Activated naive CD4-positive, alpha-beta T cell (primary cell): ENCODE measurements at places on chromosomes 4 and X.

DNA sequence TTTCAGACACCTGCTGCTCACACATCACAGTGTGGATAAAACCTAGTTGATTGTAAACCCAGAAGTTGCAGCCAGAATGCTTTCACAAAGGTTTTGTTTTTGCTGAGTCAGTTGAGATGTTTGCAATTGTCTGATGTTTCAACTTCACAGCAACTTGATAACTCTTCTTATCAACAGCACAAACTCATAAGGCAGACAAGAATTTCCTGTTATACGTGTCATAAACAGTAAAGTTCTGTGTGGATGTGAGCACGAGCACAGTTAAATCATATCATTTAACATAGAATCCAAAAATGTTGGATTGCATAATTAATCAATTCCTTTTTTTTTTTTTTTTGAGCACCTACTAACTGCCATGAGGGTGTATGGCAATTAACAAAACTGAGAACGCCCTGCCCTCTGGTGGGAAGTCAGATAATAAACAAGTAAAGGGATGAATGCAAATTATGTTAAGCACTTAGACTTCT lies 512.2 kb downstream of the PDHA2 start:
- DNase-seq: no peak

DNA sequence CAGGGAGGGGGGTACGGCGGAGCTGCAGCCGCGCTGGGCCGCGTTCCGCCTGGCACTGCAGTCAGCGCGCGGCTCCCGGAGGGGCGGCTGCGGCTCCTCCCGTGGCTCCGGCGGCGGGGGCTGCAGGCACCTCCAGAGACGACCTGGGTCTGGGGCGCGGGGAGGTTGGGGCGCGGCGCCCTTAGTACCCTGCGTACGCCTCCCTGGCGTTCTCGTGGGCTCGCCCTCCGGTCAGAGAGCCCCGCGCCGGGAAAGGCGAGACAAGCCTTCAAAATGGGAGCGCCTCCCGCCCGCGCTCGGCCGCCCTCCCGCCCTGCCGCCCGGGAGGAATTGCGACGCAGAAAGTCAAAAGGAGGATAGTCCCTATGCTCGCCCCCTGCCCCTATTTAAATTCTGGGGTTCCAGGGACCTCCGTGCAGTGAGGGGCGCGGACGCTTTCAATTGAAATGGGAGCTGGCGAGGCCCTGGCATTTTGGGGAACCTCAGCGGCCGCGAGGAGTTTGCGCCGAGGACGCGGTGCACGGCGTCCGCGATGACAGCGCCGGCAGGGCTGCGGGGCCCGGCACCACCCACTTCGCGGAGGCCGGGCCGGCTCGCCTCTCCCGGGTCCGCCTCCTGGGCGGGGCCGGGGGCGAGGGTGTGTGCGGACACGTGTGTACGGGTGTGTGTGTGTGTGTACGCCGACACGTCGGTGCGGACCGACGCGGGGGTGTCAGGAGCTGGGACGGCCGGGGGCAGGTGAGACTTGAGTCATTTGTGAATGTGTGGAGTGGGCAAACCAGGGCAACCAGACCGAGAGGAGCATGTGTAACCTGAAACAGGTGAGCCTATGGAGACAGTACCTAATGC lies 544 bp downstream of the HERC3 start:
- peak; percentile 50 for DNase-seq

- DNase-seq: no peak
Measured at GRCh38 chr4:60799214-60799613, 400.9 kb upstream of the ADGRL3 start.

- peak; percentile 6 for DNase-seq
Measured at GRCh38 chrX:56248492-56248891, 16.3 kb downstream of the KLF8 start.

- DNase-seq: no peak
Measured at GRCh38 chr4:54224996-54225597, 4.0 kb upstream of the PDGFRA start.

- no peak for DNase-seq
Measured at GRCh38 chrX:117973110-117973807, 143.4 kb downstream of the KLHL13 start.

DNA sequence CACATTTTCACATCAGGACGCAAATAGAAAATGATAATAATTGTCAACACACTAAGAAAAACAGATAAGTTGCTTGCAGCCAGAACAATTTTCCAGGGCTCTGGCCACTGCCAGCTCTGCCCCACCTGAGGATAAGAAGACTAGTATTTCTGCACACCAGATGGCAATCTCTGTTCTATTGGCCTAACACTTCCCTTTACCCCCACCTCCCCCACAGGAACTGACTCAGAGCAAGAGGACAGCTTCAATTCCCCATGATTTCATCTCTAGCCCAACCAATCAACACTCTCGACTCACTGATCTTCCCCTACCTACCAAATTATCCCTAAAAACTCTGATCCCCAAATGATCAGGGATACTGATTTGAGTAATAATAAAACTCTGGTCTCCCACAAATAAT lies 164.0 kb downstream of the SMARCA1 start:
- DNase-seq: no peak

- DNase-seq: no peak
Measured at GRCh38 chr4:180398564-180398963, 1844.6 kb upstream of the TENM3 start.

GRCh38 chrX:150365990-150366911 lies 3.1 kb downstream of the MAMLD1 start:
- no peak for DNase-seq

GRCh38 chrX:47217121-47217851 lies 1.2 kb upstream of the CDK16 start:
- no peak for DNase-seq

DNA sequence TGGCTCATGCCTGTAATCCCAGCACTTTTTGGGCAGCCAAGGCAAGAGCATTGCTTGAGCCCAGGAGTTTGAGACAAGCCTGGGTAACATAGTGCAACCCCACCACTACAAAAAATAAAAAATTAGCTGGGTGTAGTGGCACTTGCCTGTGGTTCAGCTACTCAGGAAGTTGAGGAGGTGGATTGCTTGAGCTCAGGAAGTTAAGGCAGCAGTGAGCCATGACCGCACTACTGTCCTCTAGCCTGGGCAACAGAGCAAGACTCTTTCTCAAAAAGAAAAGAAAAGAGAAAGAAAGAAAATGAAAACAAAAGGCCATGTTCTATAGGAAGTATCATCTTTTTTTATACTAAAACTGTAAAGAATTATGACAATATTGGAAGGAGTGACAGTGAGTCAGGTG lies 38.5 kb downstream of the NEK1 start:
- DNase-seq: no peak

DNA sequence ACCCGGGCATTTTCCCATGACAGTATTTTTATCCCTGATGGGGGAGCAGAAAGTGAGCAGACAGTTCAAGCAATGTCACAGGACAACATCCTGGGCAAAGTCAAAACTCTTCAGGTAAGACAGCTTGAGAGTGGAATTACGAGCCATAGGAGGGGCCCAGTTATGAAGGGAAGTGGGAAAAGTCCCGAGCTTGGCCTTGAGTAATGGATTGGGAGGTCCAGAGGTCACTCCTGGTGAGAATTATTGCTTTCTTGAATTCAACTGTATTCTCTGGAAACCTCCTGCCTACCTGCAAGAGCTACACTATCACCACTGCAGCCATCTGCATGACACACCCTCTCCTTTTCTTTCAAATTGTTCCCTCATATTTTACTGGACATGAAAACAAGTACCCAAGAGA lies 89.1 kb downstream of the AASDH start:
- no peak for DNase-seq

- DNase-seq: no peak
Measured at GRCh38 chr4:153228512-153229140, 24.4 kb downstream of the TRIM2 start.

GRCh38 chrX:122272011-122272410 lies 912.1 kb upstream of the GRIA3 start:
- no peak for DNase-seq

DNA sequence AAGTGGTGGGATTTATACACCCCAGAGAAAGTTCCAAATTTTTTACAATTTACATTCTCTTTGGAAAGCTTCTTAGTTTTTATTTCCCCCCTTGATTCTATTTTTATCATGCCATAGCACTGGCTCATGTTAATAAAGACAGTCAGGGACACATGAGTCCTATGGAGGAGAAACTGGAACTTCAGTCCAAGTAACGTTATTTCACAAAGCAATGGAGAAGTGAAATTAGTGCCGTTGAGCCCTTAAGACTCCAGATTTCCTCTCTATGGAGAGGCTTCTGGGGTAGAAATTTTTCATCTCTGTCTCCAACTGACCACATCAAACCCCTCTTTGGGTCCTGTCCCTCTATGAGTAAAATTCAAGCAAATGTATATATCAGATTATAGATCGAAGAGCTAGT lies 12.8 kb upstream of the TASL start:
- DNase-seq: no peak

DNA sequence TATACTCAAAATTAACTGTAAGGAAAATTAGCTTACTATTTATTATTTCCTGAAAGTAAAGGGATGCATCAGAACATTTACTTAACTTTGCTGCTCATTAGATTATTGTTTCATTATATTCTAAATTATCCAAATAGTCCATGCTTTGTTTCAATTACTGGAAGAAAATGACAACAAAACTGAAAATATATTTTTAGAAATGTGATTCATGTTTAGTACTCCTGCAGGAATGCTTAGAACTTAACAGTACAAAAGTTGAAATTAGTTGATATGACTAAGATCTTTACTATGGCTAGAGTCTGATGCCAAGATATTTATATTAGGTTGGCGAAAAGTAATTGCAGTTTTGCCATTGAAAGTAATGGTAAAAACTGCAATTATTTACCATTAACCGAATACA lies 660.5 kb upstream of the PABPC4L start:
- no peak for DNase-seq

DNA sequence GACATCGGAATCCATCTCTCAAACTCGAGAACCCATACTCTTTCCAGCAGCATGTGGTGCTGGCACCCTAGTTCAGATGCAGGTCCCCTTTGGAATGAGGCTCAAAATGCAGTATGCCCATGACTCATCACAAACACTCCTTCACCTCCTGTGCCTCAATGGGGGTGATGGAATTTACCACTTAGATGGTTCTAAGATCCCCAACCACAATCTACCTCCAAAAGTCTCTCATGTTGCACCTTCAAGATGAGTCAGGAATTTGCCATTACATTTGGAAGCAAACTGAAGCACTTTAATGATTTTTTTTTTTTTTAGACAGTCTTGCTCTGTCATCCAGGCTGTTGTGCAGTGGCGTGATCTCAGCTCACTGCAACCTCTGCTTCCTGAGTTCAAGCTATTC lies 8.5 kb upstream of the MID1 start:
- DNase-seq: no peak

DNA sequence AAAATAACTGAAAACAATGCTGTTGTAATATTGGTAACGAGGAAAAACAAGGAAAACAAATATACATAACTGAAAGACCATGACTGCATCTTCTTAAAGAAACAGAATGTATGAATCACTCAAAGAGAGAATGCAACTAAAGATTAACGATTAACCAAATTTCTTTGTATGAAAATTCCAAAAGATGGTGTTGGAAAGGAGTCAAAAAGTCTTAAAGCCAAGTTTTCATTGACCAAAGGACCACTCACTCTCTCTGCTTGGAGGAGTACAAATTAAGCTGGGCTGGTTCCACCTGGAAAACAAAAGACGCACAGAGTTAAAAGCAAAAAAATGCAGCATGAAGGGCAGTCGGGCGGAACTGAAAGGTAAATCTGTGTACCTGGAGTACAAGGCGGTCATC lies 1.8 kb downstream of the DCAF12L1 start:
- DNase-seq: no peak

DNA sequence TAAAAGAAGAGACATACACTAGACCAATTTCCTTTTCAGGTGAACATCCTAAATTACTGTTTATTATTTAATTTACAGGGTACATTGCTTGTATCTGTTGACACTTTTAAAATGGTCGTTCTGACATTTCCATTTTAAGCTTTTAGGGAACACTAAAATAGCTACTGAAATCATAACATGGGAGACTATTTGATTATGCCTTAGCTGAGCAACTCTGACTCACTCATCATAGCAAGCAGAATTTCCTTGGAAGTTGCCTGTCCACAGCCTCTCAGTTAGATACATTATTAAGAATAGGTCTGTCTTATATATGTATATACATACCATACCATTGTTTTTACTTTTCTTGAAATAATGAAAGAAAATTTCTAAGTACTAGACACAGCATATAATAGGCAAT lies 22.0 kb downstream of the GUCY1B1 start:
- no peak for DNase-seq

- no peak for DNase-seq
Measured at GRCh38 chr4:149793459-149793858, 22.2 kb downstream of the IQCM start.

GRCh38 chr4:184655889-184656869 lies 6.6 kb downstream of the PRIMPOL start:
- DNase-seq: no peak

DNA sequence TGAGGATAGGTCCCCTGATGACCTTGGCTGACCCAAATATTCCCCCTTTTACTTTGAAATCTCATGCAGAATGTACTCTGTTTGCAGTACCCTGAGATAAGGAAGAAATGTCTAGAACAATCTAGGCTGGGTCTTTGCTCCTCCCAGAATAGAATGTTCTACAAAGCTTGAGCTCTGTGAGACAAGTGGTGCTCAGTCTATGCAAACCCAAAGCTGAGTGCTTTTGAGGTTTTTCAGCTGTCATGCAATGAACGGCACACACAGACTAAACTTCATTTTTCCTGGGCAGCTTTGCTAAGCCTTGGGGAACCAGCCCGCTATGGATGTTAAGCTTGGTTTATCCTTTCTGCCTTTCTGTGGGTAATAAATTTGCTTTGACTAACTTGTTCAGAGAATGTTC lies 513.6 kb downstream of the FAT4 start:
- DNase-seq: no peak

DNA sequence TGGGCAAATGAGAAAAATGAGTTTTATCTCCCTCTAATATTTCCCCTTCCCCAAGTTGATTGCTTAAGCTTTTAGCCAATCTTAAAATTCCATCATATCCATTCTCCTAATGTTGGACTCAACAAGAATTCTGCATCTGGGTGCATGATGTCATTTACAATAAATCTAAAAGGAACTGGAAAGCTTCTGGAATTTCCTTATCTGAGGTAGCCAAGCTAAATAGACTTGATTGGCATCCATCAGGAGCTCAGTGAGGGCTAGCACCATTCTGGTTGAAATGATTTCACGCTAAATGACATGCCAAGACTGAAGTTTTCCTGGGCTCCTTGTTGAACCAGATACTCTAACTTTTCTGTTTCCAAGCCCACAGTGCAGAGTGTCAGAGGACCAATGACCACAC lies 110.3 kb upstream of the SCML1 start:
- DNase-seq: no peak

GRCh38 chr4:86108137-86108536 lies 251.7 kb downstream of the MAPK10 start:
- no peak for DNase-seq

DNA sequence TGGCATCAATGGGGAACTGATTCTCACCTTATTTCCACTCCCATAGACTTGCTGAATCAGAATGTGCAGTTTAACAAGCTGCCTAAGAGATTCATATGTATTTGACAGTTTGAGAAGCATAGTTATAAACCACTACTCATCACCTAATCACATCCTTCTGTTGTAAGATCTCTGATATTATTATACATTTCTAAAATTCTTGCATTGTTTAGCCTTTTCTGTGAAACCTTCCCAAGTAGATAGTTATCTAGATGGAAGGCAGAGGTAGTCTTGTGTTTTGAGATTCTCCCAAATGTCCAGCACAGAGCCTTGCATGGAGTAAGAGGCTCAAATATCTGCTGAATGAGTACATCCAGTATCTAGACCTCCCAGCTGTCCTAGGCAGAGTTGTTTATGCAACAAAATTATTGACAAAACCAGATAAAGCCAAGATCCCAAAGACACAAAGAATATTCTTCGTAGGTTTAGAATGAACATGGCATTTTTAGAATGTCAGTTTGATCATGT lies 227.3 kb downstream of the KDR start:
- no peak for DNase-seq

- DNase-seq: no peak
Measured at GRCh38 chr4:40842725-40843423, 93.1 kb downstream of the NSUN7 start.
